Testis (tissue), 5 donors: ENCODE measurements at places on chromosomes 13 and 19. TPM values are rescaled to one million over a fixed set of nuclear protein-coding genes. Genes with fewer than 3 reads are reported as not detected.

FCHO1 gene
- total RNA-seq, result 12.8 TPM

CATSPERD gene
- 9.3 TPM for total RNA-seq

ABCC4 gene
- 23.5 TPM for total RNA-seq

ZNF878 gene
- 0.31 TPM for total RNA-seq

FAM124A gene
- total RNA-seq, result 2.7 TPM

PSG7 gene
- not detected for total RNA-seq

PDX1 gene
- total RNA-seq, result 0.24 TPM

FGF21 gene
- total RNA-seq, result not detected

SMIM44 gene
- not detected for total RNA-seq

LGALS4 gene
- 1.9 TPM for total RNA-seq

PROZ gene
- 0.63 TPM for total RNA-seq

ELSPBP1 gene
- 0.25 TPM for total RNA-seq

RYR1 gene
- 15.6 TPM for total RNA-seq

SPATA13 gene
- total RNA-seq, result 30.6 TPM

ANGPTL8 gene
- total RNA-seq, result not detected

GRIN3B gene
- 2.4 TPM for total RNA-seq

ALOX5AP gene
- 7.3 TPM for total RNA-seq

PSG2 gene
- not detected for total RNA-seq

DNA sequence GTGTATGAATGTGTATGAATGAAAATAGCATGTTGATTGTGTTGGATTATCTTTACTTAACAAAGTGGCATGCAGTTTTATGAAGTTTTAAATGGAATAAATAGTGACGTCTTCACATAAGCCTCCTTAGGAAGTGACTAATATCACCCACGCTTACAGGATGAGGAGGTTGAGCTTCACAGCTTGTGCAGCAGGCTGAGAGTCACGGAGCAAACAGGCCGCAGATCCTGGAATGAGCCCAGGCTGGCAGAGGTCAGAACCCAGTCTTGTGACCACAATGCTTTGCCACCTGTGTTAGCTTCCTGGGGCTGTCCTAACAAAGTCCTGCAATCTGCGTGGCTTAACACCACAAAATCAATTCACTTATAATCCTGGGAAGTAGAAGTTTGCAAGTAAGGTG is 20.8 kb downstream of the LAIR2 start:
- DNase-seq, result no peak
- H3K4me3 ChIP-seq, result no peak overlapping the region
- no peak overlapping the region for H3K27ac ChIP-seq
- H3K36me3 ChIP-seq, result no peaks in the 10 kb centered on the region
- H3K4me1 ChIP-seq, result no peaks in the 10 kb centered on the region

GRCh38 chr19:29841209-29841558 is 29.4 kb downstream of the CCNE1 start:
- DNase-seq, result no peak
- no peak overlapping the region for H3K4me3 ChIP-seq
- no peaks in the 10 kb centered on the region for H3K27me3 ChIP-seq
- H3K27ac ChIP-seq, result no peak overlapping the region

- no peak overlapping the region for H3K4me3 ChIP-seq
- H3K4me1 ChIP-seq, result no peaks in the 10 kb centered on the region
- H3K36me3 ChIP-seq, result no peaks in the 10 kb centered on the region
- no peak overlapping the region for H3K27ac ChIP-seq
These were observed 35.7 kb upstream of the DACH1 start for GRCh38 chr13:71902676-71903075.

DNA sequence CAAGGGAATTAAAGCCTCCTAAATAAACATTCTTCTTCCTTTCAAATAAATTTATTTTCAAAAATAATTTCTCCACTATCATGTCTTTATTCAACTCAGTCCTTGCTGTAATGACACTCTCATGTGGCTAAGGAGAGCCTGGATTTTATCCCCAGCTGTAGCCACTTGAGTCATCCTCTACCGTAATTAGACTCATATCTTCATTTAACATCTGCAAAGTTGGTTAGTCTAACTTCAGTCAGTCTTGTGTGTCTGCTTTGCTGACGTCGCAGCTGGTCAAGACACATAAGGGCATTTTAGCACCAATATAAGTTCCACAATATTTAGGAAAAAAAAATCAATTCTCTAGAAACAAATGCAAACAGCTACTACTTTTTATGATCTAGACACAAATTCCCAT is 776.4 kb upstream of the ATXN8OS start:
- H3K4me1 ChIP-seq, result no peaks in the 10 kb centered on the region
- H3K36me3 ChIP-seq, result no peaks in the 10 kb centered on the region
- no peak overlapping the region for H3K4me3 ChIP-seq
- no peak for DNase-seq
- H3K27ac ChIP-seq, result no peak overlapping the region
- no peaks in the 10 kb centered on the region for H3K27me3 ChIP-seq

- no peaks in the 10 kb centered on the region for H3K36me3 ChIP-seq
- no peaks in the 10 kb centered on the region for H3K27me3 ChIP-seq
- no peak overlapping the region for H3K4me3 ChIP-seq
These were observed 499.8 kb downstream of the LIG4 start for GRCh38 chr13:107715496-107715895.

GRCh38 chr19:4327252-4327876 is 11.3 kb downstream of the STAP2 start:
- H3K4me3 ChIP-seq, result peak overlapping the region; percentile 46
- H3K27me3 ChIP-seq, result no peaks in the 10 kb centered on the region
- peaks cover 4% of the 10 kb centered on the region for H3K4me1 ChIP-seq
- no peaks in the 10 kb centered on the region for H3K36me3 ChIP-seq

DNA sequence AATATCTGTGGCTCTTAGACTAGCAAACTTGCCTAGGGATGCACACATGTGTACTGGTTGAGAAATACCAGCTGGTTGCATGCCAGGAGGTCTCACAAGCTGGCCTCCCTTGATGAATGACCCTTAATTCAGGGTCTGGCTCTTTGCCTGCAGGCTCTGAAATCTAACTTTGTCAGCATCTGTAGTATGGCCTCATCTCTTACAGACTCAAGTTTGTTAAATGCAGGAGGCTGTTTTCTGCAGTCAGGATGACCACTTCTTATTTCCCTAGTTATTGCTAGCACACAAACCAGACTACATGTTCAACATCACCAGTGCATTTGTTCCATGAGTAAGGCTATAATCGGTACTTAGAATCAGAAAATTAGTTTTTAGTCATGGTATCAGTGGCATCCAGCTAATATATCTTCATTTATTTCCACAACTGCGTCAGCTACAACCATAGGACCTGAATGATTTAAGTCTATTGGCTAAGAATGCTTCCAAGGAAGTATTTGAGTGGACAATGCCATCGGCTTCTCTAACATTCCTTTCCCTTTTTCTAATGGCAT is 23.3 kb upstream of the POSTN start:
- H3K27ac ChIP-seq, result no peak overlapping the region
- H3K36me3 ChIP-seq, result no peaks in the 10 kb centered on the region
- H3K27me3 ChIP-seq, result no peaks in the 10 kb centered on the region
- DNase-seq, result no peak
- no peaks in the 10 kb centered on the region for H3K4me1 ChIP-seq
- no peak overlapping the region for H3K4me3 ChIP-seq

DNA sequence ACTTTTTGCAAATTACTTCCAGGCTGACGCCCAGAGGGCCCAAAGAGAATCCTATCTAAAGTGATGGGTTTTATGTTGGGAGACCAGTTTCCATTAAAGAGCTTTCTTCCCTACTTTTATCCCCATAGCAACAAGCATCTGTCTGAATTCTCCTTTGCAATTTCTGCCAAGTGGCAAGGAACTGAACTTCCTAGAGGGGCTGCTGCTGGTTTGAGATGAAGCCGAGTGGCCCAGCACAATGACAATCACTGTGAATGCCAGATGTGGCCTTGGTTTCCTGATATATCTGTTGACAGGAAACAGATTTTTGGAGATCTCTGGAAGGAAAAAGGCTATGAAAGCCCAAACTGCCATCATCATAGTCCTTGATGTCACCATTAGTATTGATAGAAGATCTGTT is 198.6 kb downstream of the OXGR1 start:
- H3K27me3 ChIP-seq, result no peaks in the 10 kb centered on the region
- no peaks in the 10 kb centered on the region for H3K4me1 ChIP-seq
- H3K36me3 ChIP-seq, result no peaks in the 10 kb centered on the region

GRCh38 chr19:13872695-13873389 is 4.1 kb upstream of the NANOS3 start:
- no peaks in the 10 kb centered on the region for H3K27me3 ChIP-seq
- no peaks in the 10 kb centered on the region for H3K36me3 ChIP-seq
- peak overlapping the region; percentile 42 for H3K4me3 ChIP-seq
- no peak overlapping the region for H3K27ac ChIP-seq
- DNase-seq, result no peak

GRCh38 chr13:50167967-50168366 is 152.7 kb downstream of the KCNRG start:
- H3K4me1 ChIP-seq, result no peaks in the 10 kb centered on the region
- no peak overlapping the region for H3K4me3 ChIP-seq
- H3K27ac ChIP-seq, result no peak overlapping the region
- H3K27me3 ChIP-seq, result no peaks in the 10 kb centered on the region

- no peaks in the 10 kb centered on the region for H3K36me3 ChIP-seq
- DNase-seq, result peak; percentile 85
- no peaks in the 10 kb centered on the region for H3K4me1 ChIP-seq
- H3K27ac ChIP-seq, result no peak overlapping the region
- H3K27me3 ChIP-seq, result no peaks in the 10 kb centered on the region
These were observed 12.4 kb downstream of the PRKD2 start for GRCh38 chr19:46704379-46705076.

- H3K36me3 ChIP-seq, result no peaks in the 10 kb centered on the region
- H3K4me1 ChIP-seq, result peaks cover 16% of the 10 kb centered on the region
- no peak for DNase-seq
These were observed 2.2 kb upstream of the KCNC3 start for GRCh38 chr19:50331221-50331993.

DNA sequence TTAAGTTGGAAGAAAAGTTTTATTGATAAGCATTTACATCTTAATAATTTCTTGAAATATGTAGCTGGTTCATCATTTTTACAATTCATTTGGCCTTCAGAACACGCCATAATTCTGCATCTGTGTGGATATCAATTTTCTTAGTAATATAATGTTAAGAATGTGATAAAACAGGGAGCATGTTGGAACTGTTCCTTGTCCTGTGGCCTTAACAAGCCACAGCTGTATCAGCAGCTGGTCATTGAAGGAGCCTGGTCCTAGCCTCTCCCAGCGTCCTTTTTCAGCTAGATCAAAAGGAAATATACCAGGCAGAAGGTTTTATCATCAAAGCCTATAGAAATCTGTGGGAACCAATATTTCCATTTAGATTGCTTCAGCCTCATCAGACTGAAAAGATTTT is 421.8 kb downstream of the SPRY2 start:
- DNase-seq, result no peak
- no peaks in the 10 kb centered on the region for H3K4me1 ChIP-seq
- H3K4me3 ChIP-seq, result no peak overlapping the region
- H3K36me3 ChIP-seq, result no peaks in the 10 kb centered on the region
- H3K27ac ChIP-seq, result no peak overlapping the region

DNA sequence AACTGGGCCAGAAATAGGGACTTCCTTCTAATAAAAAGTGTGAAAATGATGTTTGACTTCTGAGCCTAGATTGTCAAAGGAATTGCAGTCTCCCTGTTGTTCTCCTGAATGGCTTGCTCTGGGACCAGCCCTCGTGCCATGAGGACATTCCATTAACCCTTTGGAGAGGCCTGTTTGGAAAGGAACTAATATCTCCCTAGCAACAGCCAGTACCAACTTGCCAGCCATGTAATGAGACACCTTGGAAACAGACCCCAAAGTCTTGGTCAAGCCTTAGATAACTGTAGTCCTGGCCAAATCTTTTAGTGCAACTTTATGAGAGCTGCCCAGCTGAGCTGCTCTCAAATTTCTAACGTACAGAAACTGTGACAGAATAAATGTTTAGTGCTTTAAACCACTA is 8.2 kb upstream of the SIAH3 start:
- H3K36me3 ChIP-seq, result no peaks in the 10 kb centered on the region
- DNase-seq, result no peak
- H3K27ac ChIP-seq, result no peak overlapping the region
- no peaks in the 10 kb centered on the region for H3K4me1 ChIP-seq
- H3K4me3 ChIP-seq, result no peak overlapping the region

GRCh38 chr13:108919036-108919907 is 289.9 kb downstream of the MYO16 start:
- no peak overlapping the region for H3K27ac ChIP-seq
- no peak for DNase-seq
- no peaks in the 10 kb centered on the region for H3K36me3 ChIP-seq
- H3K4me1 ChIP-seq, result peaks cover 13% of the 10 kb centered on the region

DNA sequence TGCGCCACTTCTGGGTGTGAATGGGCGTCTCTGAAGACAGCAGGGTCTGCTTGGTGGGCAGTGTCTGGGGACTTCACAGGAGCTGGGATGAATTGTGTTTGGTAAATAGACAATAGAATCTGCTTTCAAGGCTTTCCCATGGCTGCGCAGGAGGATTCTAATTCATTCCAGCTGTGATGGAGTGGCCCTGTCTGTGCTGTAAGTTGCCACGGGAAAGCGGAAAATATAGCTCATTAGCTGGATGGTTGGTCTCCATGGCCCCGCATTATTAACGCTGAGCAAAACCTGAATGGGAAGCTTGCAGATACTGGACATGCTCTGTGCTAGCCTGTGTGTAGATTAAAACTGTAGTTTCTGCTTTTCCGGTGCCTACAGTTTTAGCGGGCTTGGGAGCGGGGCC is 15.6 kb upstream of the C1QTNF9 start:
- DNase-seq, result no peak
- no peaks in the 10 kb centered on the region for H3K4me1 ChIP-seq
- no peak overlapping the region for H3K4me3 ChIP-seq
- H3K27ac ChIP-seq, result no peak overlapping the region
- H3K36me3 ChIP-seq, result no peaks in the 10 kb centered on the region
- H3K27me3 ChIP-seq, result no peaks in the 10 kb centered on the region

DNA sequence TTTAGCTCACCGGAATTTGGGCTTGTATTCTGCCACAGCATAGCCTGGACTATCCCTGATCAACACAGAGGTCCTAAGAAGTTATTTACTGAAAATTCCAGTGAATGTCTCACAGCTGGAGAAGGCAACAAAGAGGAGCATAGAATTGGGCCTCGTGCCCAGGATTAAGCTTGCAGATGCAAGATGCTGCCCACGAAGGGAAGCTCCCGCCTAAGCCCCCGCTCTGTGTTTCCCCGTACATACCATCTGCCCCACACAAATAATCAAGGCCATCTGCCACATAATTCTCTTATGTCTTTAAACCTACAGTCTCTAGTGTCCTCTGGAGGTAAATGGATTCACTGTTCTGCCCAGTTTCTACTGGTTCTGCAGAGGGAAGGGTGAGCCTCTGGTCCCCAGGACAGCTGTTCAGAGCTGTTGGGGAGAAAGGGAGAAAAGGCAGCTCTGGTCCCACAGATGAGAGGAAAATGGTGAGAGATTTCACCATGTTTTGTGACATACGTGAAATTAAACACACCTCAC is 7.4 kb upstream of the TPP2 start:
- no peaks in the 10 kb centered on the region for H3K36me3 ChIP-seq
- no peak overlapping the region for H3K4me3 ChIP-seq
- DNase-seq, result no peak
- no peaks in the 10 kb centered on the region for H3K4me1 ChIP-seq
- H3K27ac ChIP-seq, result no peak overlapping the region
